ENCODE measurements at places on chromosomes 1 and 21.
A peak's percentile ranks its signal among the peaks of the same experiment; 100 is the strongest.

DNA sequence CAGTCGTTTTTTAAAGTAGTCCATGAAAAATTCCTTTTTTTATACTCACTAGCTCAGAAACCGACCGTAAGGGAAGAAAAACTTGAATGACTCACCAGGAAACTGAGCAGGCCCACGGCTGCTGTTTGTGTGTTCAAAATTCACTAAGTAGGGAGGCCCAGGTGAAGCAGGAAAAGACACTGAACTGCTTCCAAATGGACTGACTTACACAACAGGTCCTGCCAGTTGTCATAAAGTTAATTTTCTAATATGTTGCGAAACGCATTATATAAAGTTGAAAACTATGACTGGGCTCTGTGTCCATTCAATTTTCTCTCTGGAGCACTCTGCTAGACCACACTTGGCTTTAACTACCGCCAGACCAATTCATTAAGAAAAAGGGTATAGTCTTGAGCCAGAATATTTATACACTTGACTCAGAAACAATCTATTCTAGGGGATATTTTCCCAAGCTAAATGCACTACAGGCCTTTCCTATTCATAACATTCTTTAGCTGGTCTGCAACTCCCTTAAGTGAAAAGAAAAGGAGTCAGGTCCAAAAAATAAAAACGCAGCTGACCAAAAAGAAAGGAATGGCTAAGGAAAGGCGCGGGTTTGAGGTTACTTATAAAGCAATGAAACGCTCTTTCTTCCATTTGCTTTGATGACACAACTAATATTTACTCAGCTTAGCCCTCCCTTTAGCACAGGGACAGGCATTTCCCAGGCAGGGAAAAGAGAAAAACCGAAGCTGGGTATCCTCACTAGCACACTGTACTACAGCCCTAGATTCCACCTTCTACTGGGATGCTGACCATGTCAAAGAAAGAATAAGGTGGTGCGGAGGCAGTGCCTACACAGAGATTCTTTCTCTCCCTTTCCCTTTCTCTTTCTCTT, 306.3 kb upstream of the ESRRG start:
- peak; percentile 11 for DNase-seq

DNA sequence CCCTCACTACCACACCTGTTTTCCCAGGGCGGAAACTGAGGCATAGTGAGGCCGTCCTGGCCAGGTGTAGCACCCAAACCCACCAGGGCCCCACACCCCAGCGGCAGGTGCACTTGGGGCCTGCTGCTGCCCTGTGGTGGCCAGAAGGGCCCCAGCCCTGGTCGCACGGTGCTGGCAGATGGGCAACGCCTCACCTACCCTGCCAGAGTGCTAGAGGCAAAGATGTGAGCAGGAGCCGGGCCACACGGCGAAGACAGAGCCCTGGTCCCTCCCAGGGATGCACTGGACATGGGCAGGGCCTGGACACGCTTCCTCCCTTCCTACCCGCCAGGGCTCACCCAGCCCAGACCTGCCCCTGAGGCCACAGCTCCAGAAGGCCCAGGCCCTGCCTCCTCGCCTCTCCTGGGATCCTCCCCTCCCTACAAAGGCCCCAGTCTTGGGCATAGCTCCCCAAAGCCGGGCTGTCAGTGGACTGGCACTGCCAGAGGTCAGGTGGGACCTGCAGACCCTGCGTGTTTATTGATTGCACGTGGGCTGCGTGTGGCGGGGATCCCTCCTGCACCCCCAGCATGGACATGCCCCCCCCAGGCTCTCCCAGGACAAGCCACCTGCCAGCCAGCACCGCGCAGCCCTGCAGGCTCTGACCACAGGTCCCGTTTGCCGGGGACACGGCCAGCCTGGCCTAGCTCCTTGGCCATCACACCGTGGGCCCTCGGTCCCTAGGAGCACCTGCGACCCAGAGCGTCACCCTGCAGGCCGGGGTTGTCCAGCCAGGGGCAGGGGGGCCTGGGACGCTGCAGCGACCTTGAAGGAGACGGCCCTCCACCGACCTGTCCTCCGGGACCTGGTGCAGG, 44.1 kb downstream of the MEGF6 start:
- DNase-seq: no peak

GRCh38 chr1:51960262-51960661, 30.2 kb downstream of the RAB3B start:
- no peak for DNase-seq

GRCh38 chr1:206456577-206457370, 13.5 kb upstream of the IKBKE start:
- peak; percentile 43 for DNase-seq

DNA sequence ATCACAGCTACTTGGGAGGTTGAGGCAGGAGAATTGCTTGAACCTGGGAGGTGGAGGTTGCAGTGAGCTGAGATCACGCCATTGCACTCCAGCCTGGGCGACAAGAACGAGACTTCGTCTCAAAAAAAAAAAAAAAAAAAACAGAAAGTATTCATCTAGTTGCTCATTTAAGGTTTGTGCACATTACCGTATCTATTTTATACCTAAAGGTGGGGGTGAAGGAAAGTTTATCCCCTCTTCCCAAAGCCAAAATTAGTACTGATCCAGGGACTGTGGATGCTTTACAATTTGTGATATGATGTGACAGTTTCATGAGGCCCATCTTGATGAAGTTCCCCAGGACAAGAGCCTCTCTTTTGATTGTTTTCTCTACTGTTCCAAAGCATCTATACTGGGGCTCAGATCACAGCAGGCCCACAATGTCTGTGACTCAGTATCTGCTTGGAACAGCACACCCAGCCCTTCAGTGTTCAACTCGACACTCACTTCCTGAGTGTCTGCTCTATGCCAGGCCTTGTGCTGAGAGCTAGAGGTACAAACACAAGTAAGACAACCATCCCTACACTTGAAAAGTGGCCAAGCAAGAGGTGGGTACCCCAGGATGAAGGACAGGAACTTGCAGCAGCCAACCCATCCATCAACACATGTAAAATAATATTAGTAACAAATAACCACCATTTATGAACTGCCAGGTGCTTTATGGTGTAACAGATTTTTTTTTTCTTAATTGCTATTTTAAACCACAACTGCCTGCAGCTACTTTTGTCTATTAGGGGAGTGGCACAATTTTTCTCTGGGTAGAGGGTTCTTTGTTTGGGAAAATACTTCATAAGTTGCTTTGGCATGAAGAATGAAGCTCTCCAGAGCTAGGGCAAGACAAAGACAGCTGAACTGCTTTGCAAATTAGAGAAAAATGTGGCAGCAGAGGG, 29.0 kb upstream of the KHDRBS1 start:
- peak; percentile 57 for DNase-seq

DNA sequence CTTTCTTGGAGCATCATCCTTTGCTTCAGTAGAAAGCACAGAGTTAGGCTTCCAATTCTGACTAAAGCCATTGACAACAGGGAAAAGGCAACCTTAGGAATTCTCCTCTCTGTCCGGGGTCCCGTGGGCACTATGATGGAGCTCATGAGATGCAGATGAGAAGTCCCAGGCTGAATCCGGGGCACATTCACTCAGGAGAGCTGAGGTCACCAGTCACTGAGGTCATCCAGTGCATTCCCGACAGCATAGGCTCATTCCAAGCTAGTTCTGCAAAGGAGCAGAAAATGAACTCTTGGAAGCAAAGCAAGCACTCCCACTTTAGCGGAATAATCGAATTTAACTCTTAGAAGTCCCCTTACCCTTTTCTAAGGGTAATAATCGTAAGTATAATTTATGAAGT, 6.8 kb downstream of the CR1 start:
- DNase-seq: peak; percentile 18

GRCh38 chr1:233627823-233628222, 13.9 kb downstream of the KCNK1 start:
- DNase-seq: no peak

- no peak for DNase-seq
Observed at GRCh38 chr1:39087435-39087834, 61.3 kb downstream of the NDUFS5 start.

DNA sequence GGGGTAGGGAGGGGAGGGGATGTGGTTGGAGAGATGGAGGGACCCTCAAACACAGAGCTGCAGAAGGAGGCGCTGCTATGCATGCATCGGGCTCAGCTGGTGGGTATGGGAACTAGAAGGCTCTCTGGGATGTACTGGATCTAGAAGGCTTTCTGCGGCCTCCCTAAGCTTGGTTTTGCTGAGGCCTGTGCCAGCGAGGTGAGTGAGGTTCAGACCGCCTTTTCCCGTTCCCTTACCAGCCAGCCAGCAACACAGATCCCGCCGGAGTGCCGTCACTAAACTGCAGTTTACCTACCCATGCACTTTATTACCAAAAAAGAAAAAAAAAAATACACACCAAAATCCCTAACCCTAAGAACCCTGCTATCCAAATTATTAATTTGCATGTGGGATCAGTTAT, 180.2 kb downstream of the PRDM16 start:
- no peak for DNase-seq

Data from AG20443 (cell line).